ENCODE measurements at places on chromosomes 13 and 19.

- no peak for DNase-seq
Measured at GRCh38 chr19:1978346-1978894, 37.1 kb downstream of the BTBD2 start.

DNA sequence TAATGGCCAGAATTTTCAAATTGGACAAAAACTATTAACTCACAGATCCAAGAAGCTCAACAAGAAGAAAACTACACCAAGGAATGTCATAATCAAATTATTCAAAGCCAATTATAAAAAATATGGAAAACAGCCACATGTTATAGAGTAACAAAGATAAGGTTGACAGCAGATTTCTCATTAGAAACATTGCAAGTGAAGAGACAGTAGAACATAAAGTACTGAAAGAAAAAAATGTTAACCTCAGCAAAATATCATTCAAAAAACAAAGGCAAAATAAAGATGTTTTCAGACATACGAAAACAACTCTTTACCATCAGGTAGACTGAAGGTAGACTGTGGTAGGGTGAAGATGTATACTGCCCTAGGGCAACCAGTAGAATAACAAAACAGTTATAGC, 83.4 kb downstream of the KCNRG start:
- no peak for DNase-seq

DNA sequence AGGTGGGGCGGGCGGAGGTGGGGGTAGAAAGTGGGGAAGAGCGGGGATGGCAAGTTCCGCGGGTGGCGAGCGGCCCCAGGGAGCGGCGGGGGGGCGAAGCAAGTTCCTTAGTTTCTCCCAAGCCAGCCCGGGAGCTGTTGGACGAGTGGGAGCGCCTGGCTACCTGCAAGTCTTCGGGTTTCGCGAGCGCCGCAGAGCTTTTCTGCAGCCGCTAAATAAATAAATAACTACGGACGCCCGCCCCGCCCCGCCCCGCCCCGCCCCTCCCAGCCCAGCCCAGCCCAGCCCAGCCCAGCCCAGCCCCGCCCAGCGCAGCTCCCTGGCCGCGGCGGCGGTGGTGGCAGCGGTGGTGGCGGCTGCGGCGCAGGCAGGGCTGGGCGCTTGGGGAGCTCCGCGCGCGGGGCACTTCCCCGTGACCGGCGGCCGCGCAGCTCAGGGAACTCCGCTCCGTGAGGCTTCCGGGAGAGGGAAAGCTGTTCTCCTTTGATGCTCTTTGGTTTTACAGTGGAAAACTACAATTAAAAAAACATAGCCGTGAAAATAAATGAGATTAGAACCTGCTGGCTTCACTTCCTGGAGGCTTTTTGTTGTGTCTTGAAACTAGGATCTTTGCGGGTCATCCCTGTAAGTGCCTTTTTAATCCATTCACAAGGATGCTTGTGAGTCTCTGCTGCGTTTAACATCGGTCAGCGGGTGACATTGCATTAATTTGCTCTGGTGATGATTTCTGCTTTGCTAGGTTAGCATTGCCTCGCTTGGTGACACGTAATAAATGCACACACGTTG, at the start of gene UBE2L5:
Gene UBE2L5, plus strand, starts transcription at position 440 of the 786 bp plus-strand sequence. CDS start 5,498 bp downstream, outside the sequence.
- no peak for DNase-seq

DNA sequence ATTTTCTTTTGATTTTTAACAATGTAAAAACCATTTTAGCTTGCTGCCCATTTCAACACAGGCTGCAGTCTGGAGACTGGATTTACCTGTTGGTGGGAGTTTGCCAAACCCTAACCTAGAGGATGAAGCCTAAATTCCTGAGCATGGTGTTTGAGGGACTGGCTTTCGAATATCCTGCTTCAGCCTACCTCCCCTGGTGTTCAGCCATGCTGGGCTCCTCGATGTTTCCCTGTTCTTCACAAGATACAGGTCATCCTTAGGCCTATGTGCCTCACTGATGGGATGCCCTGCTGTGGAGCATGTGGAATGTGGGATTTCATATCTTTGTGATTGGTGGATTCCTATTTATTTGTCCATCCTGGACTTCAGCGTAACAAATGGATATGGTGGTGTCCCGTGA, 20.4 kb upstream of the ERCC5 start:
- no peak for DNase-seq

- DNase-seq, result no peak
Measured at GRCh38 chr13:102812611-102813287, 13.8 kb downstream of the BIVM start.

- no peak for DNase-seq
Measured at GRCh38 chr13:75587679-75588078, 38.1 kb downstream of the UCHL3 start.

DNA sequence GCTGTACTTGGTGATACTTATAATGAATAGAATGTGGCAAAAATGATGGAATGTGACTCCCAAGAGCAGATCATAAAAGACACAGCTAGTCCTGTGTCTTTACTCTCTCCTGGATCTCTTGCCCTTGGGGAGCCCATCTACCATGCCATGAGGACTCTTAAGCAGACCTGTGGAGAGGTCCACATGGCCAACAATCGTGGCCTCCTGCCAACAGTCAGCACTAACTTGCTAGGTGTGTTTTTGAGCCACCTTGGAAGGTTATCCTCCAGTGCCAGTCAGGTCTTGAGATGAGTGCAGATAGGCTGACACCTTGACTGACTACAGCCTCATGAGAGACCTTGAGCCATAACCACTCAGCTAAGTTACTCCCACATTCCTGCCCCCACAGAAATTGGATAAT, 22.3 kb upstream of the GPR183 start:
- no peak for DNase-seq

- no peak for DNase-seq
Measured at GRCh38 chr13:111201304-111201940, 86.3 kb downstream of the ARHGEF7 start.

- DNase-seq, result no peak
Measured at GRCh38 chr13:45362939-45363338, 22.0 kb upstream of the TPT1 start.

- DNase-seq, result no peak
Measured at GRCh38 chr19:17555929-17556813, 722 bp downstream of the COLGALT1 start.

All from vagina (tissue), 2 donors.